ENCODE measurements at places on chromosomes 6 and 20.
A peak's percentile ranks its signal among the peaks of the same experiment; 100 is the strongest.

GRCh38 chr6:39102071-39102820 lies 12.7 kb downstream of the SAYSD1 start:
- no peak for DNase-seq

- DNase-seq, result no peak
Observed at GRCh38 chr6:41519305-41519744, 26.9 kb upstream of the FOXP4 start.

GRCh38 chr6:153012856-153013255 lies 10.3 kb upstream of the MTRF1L start:
- no peak for DNase-seq

DNA sequence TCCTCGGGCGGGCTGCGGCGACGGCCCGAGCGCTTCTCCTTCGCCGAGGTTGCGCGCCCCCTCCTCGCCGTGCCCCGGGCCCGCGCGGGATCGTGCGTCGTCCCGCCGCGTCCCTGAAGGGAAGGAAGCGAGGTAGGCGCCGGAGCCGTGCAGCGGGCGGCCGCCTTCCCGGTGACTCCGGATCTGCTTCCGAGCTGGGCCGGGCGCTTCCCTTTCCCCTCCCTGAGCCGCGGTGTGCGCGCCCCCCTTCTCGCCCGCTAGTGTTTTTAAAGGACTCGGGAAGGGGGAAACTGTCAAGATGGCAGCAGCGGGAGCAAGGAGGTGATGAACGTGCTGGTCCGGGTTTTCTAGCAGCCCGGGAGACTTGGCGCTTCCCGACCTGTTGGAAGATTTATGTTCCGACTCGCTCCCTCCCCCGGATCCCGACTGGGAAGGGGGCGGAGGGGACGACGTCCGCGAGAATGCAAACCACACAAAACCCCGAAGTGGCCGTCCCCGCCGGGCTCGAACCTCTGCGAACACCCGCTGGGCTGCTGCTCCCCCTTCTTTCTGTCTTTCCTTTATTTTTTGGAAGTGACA lies 744 bp upstream of the FOXO3 start:
- DNase-seq, result no peak

GRCh38 chr6:22208026-22208425 lies 88.8 kb downstream of the PRL start:
- DNase-seq, result no peak

- DNase-seq, result no peak
Observed at GRCh38 chr20:25220810-25221591, 25.5 kb downstream of the ENTPD6 start.

DNA sequence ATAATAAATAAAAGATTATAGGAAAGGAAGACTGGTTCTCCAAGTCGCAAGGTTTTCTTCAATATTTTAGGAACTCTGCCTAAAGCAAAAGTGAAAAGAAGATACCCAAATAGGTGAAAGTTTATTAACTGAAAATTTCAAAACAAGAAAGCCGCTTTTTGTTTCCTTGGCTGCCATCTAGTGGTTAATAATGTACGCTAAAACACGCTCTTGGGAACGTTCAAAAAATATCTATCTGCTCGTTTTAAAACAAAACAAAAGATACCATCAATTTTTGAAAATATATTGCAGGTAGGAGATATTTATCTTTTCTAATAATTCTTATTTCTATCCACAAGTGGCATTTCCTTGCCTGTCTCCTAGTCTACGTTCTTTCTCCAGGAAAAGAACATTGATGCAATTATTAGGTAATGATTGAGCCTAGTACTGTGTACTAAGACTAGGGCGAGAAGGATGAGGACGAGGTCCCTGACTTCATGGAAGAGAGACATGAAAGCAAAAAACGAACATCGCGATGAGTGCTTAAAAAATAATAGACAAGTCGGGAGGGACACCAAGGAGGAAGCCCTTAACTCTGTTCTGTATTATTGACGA lies 97.2 kb downstream of the SPTLC3 start:
- peak; percentile 14 for DNase-seq

- DNase-seq, result peak; percentile 95
Observed at GRCh38 chr20:46215913-46216707, 92.2 kb downstream of the CDH22 start.

DNA sequence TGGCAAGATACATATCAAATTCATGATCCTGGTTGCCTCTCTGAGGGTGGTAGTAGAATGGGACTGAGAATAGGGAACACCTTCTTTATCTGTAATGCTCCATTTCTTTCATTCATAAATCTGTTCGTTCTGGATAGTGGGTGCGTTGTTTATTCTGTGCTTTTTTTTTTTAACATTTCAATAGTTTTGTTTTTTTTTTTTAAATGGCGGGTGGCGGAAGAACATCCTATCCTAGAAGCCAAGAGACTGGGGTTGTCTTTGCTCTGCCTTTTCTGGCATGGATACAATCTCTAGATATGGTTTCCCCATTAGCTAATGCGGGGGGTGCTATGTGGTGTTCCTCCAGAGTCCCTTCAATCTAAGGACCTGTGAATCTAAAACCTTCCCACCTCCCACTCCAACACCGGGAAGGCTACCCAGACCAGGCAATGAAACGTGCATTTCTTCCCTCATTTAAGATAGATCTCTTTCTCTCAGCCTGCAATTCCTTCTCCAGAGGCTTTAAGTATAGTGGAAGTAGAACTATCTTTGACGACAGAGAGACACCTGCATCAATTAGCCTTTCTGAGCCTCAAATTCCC lies 883 bp upstream of the CCDC28A start:
- DNase-seq, result peak; percentile 8

DNA sequence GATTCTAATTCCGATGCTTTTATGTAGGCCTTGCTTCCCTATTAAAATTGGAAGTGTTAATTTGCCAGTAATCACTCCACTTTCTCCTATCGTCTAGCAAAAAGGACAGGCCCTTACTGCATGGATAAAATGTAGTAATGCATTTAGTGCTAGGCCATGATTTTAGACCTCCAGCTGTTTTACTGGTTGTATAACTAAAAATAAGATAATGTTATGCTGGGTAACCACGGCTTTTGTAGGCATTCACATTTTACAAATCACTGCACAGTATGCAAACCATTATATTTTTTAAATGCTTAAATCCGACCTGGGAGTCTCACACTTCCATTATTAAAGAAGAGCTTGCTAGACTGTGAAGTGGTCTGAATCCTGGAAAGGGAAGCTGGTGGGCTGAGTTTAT lies 179.5 kb downstream of the TFAP2A start:
- DNase-seq, result no peak

GRCh38 chr20:24752612-24753011 lies 196.5 kb upstream of the CST7 start:
- no peak for DNase-seq

DNA sequence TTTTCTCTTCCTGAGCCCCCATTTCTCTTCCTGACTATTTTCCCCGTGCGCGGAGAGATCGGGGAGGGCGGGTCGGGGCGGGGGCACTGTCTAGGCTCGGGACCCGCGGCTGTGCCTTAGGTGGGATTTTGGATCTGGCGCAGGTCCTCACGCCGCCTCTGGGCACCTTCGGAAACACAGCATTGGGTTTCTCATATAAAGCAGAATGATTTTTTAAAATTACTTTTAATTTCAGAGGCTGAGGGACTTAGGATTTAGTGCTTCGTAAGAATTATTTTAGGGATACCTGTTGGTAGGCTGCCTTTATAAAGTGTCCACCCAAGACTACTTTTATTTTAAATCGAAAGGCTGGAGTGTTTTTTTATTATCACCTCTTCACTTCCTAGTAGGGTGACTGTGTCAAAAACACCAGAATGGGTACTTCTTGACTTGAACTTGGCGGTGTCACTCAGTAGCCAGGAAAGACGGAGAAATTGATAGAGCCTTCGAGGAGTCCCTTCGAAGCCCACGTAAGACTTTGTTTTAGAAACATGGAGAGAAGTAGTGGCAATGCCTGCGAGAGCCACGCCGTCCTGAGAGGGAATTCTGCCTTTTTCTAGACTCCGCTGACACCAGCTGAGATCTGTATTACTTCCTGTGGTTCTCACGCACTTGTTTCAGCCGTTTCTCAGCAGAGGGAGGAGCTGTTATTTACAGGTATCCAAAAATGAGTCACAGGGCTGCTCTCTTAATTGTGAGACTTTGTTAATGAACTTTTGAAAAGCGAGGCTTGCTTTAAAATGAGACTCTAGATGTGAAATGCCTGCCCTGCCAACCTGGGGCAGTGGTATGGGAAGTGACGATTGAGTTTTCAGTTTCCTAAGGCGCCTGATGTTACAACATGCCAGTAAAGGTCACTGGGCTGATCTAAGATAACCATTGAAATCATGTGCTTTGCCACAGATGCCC lies 667 bp downstream of the STX11 start:
- DNase-seq, result peak; percentile 54

DNA sequence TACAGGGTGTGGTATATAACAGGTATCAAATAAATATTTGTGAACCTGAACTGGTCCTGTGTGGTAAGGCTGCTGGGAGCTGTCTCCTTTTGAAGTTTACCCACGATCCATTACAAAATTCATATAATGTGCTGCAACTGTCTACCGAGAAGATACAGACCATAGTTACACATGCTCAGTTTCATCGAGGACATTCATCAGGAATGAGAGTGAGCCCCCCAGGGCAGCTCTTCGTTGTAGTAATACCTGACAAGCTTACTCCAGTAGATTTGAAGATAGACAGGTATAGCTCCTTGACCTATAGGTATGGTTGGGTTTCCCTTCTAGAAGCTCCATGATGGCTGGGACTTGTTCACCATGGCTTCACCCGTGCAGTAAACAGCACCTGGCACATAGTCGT lies 25.7 kb downstream of the ARMC2 start:
- DNase-seq, result no peak

DNA sequence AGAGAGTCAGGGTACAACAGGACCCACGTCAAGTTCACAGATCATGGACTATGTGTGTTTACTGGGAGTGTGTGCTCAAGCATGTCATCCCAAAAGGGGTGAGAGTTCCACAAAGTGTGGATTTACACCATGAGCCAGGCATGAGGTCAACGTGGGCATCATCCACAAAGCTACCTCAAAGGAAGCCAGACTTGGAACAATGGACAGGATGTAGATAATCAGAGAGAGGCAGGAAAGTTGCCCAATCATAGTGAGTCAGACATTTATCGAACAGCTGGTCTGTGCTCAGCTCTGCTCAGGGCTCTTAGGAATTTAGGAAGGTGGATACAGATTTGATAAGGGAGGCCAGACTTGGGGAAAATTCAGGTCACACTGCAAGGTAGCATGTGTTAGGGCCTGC lies 317.2 kb upstream of the CDYL start:
- DNase-seq, result peak; percentile 70

DNA sequence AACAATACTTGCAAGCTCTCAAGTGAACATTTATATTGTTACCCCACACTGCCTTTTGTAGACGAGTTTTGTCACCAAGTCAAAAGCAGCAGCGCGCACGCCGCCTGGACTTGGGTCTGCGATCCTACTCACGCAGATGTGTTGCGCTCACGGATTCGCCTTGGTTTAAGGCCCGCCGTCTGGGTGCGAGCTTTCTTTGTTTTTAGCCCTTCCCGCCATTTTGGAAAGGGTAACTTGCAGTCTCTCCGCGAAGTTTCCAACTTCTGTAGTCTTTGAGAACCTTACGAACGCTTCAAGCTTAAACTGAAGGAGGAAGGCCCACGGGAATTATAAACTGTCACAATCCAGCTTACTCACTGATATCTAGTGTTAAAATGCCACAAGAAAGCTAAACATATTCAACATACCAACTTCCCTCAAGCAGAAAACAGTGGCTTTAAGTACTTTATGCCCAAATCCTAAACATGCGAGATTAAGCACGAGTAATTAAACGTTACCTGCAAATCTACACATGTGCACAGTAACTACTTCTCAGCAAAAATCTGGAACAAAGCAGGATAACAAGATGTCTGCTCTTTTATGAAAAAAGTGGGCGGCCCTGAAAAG lies 80.4 kb upstream of the BTN3A2 start:
- DNase-seq, result no peak

DNA sequence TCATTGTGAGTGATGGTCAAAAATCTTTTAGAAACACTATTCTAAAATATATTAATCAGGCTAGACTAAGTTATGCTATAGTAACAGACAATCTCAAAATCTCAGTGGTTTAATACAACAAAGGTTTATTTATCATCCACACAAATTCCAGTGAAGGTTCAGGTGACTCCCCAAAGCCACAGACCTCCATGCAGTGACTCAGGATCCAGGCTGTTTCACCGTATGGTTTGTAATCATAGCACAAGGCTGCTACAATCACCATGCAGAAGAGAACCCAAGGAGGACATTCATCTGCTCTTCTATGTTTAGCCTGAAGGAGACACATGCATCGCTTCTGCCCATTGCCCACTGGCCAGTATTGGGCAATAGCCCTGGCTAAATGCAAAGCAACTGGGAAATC lies 46.2 kb downstream of the BFSP1 start:
- DNase-seq, result peak; percentile 24

DNA sequence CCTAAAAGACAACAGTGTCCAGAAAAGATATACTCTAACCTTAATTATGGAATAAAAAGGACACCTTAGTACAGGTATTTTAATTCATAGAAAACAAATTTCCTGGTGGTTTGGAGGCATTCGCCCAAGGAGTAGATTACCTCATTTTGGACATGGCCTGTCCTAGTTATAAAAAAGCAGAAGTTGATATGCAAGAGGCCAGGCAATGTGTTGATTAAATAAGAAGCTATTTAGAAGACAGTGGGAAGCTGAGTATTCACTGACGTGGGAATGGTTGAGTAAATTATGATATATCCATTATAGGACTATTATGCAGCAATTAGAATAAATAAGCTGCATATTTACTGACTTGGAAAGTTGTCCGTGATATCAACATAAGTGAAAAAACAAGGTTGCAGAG lies 314.9 kb downstream of the ALDH8A1 start:
- DNase-seq, result no peak

GRCh38 chr20:40282941-40283340 lies 406.1 kb downstream of the MAFB start:
- DNase-seq, result no peak

- DNase-seq, result no peak
Observed at GRCh38 chr6:20118892-20119291, 93.4 kb downstream of the MBOAT1 start.

- peak; percentile 12 for DNase-seq
Observed at GRCh38 chr6:117919775-117920729, 13.0 kb downstream of the SLC35F1 start.

- no peak for DNase-seq
Observed at GRCh38 chr6:9621276-9621675, 793.6 kb downstream of the TFAP2A start.
